Thyroid gland (tissue), 4 donors: ENCODE measurements at places on chromosomes 6 and 20.

DNA sequence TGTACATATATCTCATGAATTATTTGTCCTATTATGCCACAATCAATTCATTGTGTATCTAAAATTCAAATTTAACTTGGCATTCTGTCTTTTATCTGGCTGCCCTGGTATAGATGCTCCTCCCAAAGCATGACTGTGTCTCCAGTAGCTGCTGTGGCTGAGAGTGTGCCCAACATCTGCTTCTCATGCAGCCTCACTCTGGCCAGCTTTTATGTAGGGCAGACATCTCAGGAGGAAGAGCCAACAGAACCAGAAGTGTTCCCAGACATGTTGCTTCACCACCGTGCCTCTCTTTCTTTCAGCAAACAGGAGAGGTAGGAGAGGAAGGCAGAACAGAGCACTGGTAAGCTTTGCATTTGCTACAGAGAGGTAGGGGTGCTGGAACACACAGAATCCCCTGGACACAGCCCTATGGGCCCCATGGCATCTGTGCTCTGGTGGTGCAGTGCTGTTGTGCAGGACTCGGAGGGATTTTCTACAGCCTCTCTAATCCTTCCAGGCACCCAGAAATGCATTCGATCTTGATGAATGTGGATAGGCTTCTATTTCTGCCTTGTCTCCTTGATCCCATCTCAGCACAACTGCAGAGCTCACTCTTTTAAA is 637.1 kb downstream of the UTRN start:
- no peak overlapping the region for H3K27ac ChIP-seq
- H3K4me1 ChIP-seq = no peaks in the 10 kb centered on the region
- H3K4me3 ChIP-seq = no peak overlapping the region
- no peaks in the 10 kb centered on the region for H3K27me3 ChIP-seq

DNA sequence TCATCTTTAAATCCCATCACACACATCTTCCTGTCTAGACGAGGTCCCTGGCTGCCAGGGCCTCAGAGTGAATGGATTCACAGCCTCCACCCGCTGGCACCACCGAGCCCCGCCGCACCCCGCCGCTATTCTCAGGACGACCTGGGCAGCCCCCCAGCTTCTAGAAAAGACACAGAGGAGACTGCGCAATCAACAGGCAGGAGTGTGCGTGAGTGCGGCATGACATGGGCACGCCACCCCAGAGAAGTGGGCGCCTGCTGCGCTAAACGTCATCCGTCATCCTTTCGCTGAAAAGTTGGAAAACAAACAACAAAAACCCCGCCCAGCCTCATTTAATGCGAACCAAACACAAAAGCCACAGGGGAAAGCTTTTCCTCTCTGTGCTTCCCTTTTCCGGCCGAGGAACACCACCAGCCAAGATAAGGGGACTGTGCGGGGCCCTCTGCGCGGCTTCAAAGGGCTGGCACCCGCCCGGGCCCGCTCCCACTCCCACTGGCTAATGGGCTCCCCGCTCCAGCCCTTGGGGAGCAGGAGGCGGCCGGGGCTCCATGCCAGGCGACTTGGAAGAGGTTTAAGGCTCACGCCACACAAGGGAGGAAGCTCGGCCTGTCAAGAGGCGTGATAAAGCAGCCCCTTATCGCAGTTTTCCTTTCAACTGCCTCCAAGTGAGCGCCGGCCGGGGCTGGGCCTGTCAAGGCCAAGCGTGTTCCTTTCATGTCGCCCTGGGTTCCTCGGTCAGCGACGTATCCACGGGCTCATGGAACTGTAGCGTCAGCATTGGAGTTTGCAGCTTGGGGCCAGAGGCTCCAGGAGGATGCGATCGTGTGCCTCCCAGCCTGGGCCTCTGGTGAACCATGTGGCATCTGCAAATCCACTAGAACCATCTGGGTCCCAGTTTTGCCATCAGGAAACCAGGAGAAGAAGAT is 50.1 kb downstream of the NFATC2 start:
- DNase-seq = no peak
- no peaks in the 10 kb centered on the region for H3K27me3 ChIP-seq
- no peak overlapping the region for H3K4me3 ChIP-seq
- H3K4me1 ChIP-seq = no peaks in the 10 kb centered on the region
- H3K36me3 ChIP-seq = no peaks in the 10 kb centered on the region

DNA sequence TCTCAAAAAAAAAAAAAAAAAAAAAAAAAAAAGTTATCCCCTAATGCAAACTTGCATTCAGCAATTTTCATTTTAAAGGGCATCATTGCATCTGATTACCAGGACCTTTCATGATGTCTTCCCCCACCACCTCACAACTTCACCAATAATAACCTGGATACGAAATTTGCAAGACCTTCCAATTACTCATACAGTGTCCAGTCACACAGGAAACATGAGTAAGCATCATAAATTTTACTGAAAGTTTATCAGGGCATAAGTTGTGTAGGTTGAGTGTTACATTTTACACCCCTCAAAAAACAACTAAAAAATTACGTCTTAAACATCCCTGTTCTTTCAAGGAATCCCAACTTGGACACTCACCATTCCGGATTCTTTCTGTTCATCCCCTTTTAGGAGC is 79.1 kb upstream of the ANKEF1 start:
- H3K27ac ChIP-seq = no peak overlapping the region
- no peaks in the 10 kb centered on the region for H3K4me1 ChIP-seq
- no peaks in the 10 kb centered on the region for H3K36me3 ChIP-seq
- no peak for DNase-seq

DNA sequence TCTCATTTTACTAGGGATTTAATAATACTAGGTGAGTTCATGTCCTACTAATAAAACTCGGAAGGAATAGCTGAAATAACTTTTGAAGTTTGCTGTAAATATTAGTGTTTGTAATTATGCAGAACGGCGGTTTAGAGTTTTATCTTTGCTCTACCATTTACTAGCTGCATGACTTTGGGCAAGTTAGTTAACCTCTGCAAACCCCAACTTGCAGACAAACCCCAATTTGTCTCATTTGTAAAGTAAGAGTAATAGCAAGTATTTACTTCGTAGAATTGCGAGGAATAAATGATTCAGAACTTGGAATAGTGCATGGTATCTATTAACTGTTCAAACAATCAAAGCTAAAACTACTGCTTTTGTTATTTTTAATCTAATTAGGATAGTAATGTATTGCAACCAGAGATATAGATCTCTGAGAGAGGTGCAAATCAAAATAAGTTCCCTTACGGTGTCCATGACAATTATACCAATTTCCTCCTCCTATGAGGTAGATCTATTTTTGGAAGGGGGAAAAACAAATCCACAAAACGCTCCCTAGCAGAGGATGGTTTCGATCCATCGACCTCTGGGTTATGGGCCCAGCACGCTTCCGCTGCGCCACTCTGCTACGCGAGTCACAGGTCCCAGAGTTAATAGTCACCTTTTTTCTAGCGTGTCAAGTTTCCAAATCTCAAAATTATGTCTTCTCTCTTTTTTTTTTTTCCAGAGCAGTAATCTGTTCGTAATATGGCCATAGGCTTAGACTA is 35.1 kb upstream of the BTN3A2 start:
- H3K4me1 ChIP-seq = no peaks in the 10 kb centered on the region
- no peak overlapping the region for H3K27ac ChIP-seq
- DNase-seq = no peak
- no peaks in the 10 kb centered on the region for H3K36me3 ChIP-seq

- H3K4me3 ChIP-seq = no peak overlapping the region
- no peak overlapping the region for H3K27ac ChIP-seq
- H3K27me3 ChIP-seq = no peaks in the 10 kb centered on the region
- no peak for DNase-seq
- H3K4me1 ChIP-seq = no peaks in the 10 kb centered on the region
- H3K36me3 ChIP-seq = no peaks in the 10 kb centered on the region
These were observed 461.9 kb downstream of the QKI start for GRCh38 chr6:163876391-163876790.

DNA sequence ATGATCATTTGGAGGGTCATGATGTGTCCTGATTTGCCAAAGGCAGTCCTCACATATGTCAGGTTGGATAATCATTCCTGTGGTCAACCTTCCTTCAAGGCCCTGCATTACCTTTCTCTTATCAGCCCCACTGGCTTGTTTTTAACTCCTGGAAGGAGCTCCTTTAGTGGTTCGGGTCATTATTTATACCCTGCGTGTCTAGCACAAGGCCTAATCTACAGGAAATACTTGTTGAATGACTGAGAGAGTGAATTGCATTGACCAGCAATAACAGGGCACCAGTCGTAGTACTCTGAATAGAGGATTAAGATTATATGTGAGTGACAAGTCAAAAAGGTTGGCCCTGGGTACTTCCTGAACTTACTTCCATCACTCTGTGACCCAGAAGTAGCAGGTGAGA is 4.5 kb downstream of the HIVEP2 start:
- H3K27me3 ChIP-seq = no peaks in the 10 kb centered on the region
- H3K27ac ChIP-seq = no peak overlapping the region
- H3K36me3 ChIP-seq = no peaks in the 10 kb centered on the region
- no peak for DNase-seq
- no peak overlapping the region for H3K4me3 ChIP-seq
